ENCODE measurements at places on chromosomes 7 and 10.
A peak's percentile ranks its signal among the peaks of the same experiment; 100 is the strongest.

DNA sequence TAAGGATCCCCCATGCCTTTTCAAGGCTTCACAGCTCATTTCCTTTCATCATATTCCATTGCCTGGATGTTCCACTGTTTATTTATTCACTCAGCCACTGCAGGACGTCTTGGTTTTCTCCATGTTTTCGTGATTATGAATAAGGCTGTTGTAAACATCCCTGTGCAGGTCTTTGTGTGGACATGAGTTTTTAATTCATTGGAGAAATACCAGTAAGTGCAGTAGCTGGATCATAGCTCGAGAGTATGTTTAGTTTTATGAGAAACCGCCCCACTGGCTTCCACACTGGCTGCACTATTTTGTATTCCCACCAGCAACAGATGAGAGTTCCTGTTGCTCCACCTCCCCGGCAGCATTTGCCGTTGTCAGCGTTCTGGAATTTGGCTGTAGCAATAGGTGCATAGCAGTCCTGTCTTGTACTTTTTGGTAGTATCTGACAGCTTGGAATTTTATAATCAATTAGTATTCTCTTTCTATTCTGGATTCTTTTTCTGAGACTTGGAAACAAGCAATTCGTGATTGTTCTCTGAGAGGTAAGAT lies 269.9 kb upstream of the PITRM1 start:
- DNase-seq: no peak

- no peak for DNase-seq
Measured at GRCh38 chr10:123553810-123554430, 112.2 kb upstream of the GPR26 start.

- peak; percentile 28 for DNase-seq
Measured at GRCh38 chr7:24980534-24981170, 674 bp upstream of the OSBPL3 start.

- DNase-seq: no peak
Measured at GRCh38 chr7:133629701-133630100, 376.8 kb downstream of the EXOC4 start.

DNA sequence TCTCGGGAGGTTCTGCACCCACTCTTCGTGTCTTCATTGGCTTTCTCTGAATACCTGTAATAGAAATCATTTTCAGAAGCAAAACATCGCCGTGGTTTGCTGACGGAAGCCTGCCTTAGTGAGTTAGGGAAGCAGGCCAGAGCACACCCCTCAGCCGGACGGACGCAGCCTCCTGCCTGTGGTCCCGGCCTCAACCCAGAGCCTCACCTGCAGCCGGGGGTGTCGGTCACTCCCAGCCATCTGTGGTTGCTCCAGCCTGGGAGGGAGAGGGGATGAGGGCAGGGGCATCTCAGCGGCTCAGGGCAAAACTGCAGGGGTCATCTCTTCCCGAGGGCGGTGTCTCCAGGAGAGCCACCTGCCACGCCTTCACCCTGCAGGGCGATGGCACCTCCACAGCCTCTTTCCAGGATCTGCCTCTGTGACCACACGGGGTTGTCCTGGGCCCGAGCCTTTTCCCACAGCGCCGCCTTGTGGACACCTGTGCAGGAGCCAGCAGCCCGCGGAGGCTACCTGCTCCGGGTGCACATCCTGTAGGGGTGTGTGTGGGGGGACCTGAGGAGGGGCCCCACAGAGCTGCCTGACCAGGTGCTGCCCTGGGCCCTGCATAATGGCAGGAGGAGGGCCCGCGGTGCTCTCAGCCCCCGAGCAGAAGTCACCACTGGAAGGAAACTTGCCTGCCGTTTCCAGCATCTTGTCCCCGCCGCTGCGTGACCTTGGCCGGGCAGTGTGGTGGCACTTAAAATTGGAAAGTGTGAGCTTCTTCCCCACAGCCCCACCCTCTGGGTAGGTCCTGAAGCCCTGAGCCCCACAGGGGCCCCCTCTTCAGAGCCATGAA lies 21.6 kb upstream of the AP5Z1 start:
- DNase-seq: peak; percentile 72

- DNase-seq: no peak
Measured at GRCh38 chr10:103062854-103063590, 130.1 kb downstream of the NT5C2 start.

- DNase-seq: no peak
Measured at GRCh38 chr10:95356-96115, 39.7 kb upstream of the ZMYND11 start.

DNA sequence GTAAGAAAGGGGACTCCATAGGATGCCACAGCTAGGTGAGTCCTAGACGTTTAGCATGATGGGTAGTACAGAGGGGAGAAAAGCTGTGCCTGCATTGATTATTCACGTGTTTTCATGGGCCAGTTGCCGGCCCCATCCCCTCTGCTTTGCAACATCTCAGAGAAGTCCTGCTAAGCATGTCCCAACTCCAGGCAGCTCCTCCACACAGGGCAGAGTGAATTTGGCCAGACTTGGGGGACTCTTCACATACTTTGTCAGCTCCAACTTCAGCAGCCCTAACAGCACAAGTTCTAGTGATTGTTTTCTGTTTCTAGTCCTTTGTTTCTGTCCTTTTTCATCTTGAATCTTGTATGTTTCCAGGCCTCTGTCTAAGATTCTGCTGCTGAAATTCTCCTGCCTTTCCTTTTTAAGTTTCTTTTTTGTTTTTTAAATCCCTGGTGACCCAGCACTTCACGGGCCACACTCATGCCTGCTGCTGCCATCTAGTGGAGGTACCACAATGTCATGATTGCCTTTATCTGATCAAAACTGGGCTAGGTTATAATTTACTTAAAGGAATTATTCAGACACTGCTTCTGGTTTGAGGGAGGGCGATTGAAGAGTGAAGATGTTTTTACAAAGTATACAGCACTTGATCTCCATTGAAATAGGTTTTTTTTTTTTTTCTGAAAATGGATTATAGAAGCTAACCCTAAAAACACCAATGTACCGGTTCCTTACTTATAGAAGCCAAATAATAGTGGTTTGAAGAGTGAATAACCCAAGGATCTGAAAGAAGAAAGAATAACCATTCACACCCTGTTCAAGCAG lies 276.9 kb downstream of the CSTF2T start:
- no peak for DNase-seq

DNA sequence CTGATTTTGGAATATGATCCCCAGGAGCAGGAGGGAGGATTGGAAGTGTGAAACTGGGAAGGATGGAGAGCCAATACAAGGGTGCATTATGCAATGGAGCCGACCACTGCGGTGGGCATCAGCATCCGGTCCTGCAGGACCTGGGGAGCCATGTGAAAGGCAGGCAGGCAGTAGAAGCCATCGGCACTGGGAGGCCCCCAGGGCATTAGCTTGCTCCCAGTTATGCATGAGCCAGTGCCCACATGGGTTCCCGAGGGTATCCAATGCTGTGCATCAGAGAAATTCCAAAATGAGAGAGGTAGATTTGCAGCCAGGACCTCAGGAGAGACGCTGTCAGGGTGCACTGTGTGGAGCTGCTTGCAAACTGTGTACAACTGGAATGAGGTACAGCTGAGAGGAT lies 8.7 kb upstream of the KCP start:
- no peak for DNase-seq

DNA sequence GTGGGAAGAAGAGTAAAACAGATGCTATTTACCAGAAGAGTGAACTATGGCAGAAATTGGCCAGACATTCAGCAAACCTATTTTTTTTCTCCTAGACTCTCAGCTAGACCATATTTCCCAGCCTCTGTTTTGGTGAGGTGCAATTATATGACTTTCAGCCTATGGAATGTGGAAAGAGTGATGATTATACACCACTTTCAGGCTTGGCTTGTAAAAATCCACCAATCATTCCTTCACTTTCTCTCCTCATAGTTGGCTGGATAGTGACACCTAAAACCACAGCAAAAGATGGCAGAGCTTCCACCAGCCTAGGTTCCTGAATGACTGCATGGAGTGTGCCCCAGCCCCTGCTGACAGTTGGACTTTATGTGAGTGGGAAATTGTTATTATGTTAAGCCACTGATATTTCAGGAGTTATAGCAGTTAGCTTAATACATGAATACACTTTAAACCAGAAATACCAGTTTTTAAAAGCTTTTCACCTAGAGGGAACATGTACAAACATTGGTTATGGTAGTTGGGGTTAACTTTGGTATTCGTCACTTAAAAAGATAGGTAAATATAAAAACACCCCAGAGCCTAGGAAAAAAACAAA lies 19.1 kb upstream of the TNKS2 start:
- DNase-seq: no peak

- DNase-seq: no peak
Measured at GRCh38 chr7:8214244-8214824, 47.6 kb downstream of the ICA1 start.

- no peak for DNase-seq
Measured at GRCh38 chr7:13327669-13328068, 640.2 kb downstream of the ARL4A start.

DNA sequence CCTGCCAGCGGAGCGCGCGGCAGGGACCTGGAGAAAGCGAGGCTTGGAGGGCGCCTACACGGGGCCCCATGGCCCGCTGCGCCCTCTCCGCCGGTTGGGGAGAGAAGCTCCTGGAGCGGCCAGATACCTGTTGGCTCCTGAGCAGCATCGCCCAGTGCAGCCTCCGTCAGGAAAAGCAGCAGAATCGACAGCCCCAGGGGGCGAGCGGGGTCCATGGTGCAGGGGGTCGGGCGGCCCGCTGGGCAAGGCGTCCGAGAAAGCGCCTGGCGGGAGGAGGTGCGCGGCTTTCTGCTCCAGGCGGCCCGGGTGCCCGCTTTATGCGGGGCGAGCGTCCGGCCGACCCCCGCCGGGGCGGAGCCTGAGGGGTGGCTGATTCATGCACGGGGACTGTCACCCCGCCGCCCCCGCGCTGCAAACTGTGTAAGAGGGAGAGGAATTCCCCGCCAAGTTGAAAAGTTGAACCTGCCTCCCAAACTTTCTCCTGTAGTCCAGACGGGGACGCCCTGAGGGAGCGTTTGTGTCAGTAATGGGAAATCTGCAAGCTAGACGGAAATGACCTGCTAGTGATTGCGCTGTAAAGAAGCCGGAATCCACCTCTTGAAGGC lies at the start of gene TFPI2:
TFPI2 (minus strand) TSS at position 290 of the 605 bp plus-strand sequence; CDS start at position 215, 75 bp downstream.
- no peak for DNase-seq

- no peak for DNase-seq
Measured at GRCh38 chr7:100720279-100720670, at the start of gene EPO. TSS of gene EPO (plus strand) at chr7:100720468. CDS start at chr7:100720981, 513 bp downstream.

DNA sequence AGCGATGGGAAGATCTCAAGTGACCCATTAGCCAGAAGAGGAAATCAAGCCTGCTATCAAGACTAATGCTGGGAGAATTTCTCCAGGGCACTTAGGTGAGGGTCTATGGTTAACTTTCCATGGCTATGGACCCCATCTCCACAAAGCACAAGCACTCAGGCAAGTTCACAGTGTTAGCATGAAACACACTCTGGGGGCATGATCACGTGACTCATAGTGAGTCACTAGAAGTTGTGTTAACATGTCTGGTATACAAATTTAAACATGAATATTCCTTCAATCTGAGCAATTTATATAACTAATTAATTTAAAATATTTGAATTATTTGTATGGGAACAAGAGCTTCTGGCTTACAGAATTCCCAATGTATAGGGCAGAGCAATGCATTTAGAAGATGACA lies 131.8 kb downstream of the FAM204A start:
- no peak for DNase-seq

- no peak for DNase-seq
Measured at GRCh38 chr10:116836902-116837523, 12.3 kb upstream of the ENO4 start.

GRCh38 chr7:8217200-8218068 lies 44.5 kb downstream of the ICA1 start:
- DNase-seq: peak; percentile 12

GRCh38 chr7:155763691-155764437 lies 48.4 kb downstream of the SHH start:
- peak; percentile 19 for DNase-seq

DNA sequence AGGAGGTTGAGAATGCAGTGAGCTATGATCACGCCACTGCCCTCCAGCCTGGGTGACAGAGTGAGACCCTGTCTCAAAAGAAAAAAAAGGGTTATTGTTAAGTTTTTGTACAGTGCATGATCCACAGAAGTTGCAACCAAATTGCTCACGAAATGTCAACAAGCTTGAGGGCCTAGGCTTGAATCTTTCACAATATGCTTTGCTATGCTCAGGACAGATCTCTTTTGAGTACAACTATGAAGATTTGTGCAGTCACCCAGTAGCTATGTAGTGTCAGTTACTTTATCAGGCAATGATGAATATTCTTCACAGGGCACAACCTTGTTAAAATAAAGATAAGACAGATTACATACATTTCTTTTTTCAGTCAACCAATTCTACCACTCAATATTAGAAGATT lies 109.2 kb downstream of the PRTFDC1 start:
- no peak for DNase-seq

DNA sequence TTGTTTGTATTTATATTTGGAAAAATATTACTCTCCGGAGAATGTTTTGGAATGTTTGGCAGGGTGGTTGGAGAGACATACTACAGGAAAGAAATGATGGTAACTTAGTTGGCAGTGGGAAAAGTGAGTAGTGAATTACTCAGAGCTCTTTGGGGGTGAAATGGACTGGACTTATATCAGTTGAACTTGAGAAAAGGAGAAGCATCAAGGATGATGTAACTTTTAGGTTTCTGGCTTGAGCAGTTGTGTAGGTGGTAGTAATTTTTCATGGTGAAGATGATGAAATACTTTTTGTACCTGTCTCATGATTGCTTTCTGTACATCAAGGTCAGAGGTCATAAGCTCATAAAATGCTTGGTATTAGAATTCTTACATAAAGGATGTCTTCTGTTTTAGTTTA lies 617.2 kb downstream of the AUTS2 start:
- DNase-seq: no peak
